ENCODE measurements at places on chromosomes 2 and 18.
A peak's percentile ranks its signal among the peaks of the same experiment; 100 is the strongest.

DNA sequence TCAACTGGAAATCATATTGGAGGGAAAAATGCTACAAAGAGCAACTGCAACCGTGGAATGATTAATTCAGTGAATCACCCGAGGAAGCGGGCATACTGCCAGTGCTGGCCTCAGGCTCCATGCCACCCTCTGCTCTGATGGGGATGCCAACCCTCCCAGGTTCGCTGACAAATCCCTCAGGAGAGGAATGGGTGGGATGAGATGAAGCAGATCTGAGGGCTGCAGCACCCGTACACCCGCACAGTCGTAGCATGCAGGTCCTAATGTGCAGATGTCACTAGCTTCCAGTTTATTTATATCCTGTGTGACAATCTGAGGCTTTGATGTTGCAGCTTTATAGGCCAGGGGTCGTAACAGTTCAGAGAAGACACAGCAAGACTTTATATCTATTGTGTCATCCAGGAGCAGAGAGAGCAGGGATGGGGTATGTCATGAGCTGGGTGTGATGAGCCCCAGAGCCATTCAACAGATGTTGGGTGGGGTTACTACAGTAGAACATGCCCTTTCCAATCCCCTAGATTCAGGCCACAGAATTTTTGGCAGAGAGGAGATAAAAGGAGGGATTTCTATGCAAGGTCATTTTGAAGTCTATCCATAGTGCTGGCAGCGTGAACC is 44.6 kb downstream of the DPP4 start:
- DNase-seq: no peak

GRCh38 chr2:176202491-176202890 is 14.0 kb downstream of the HOXD1 start:
- DNase-seq: no peak

GRCh38 chr2:96928277-96928781 is 58.1 kb downstream of the FAM178B start:
- DNase-seq: no peak

DNA sequence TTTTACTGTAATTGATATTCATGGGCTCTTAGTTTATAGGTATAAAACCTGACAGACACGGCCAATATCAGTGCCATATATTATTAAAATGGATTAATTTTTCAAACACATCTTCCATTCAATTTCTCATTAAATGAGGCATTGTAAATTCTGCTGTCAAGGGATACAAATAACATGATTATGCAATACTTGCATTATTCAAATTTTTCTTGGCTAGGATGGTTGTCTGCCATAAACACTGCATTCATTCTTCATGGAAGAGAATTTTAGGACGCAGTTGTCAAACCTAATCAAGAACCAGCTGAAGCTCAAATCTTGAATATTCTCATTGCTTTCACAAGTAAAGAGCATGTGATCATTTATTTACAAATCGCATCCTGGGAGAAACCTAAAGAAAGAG is 255.6 kb downstream of the RDH14 start:
- DNase-seq: no peak

DNA sequence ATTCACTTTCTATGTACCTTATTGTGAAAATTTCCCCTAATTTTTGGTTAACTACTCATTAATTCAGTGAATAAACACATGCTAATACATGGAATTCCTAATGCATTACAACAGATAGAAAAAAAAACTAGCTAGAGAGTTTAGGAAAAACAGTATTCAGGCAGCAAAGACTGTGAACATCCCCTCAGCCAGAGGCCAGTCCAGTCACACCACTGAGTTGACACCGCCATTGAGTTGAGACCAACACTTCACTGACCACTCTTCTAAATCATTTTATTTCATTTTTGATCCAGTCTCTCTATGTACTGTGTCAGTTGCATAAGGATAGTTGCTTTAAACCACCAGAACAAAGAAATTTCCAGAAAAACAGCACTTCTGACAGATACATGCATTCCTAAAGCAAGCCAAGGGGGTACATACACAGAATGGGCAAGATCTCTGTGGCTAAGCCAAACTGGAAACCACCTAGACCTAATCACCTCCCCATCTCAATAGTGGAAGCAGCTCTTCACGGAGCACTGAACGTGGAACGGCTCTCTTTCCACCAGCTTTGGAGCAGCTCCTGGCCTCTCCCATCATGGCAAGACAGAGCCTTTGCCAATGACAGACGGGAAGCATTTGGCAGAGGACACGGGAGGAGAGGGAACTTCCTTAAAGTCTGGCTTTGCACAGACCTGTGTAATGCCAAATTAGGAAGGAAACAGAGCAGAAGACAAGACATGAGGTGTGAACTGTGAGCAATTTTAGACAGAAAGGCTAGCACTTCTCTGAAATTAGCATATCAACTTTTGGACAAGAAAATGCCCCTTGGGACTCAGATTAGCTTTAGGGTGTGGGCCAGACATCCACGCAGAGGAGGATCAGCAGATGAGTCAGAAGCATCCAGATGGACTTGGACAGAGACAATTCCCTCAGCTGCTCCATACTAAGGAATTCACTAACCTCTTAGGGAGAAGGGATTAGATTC is 36.4 kb downstream of the CACNB4 start:
- DNase-seq: peak; percentile 70

DNA sequence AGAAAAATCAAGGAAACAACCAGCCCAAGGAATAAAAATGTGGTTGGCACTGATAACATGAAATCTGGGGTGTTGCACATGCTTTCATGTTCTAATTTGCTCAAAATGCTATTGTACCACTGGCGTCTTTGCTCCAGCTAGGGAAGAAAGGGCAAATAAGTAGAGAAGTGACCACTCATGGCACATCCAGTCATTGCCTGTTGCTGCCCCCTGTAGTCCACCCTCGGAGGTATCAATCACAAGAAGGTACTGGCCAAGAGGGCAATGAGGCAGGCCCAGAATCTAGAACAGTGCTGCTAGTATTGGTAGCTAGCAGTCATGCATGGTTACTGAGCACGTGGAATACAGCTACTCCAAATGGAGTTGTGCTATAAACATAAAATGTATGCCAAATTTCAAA is 213.4 kb downstream of the CDCA7 start:
- DNase-seq: no peak

DNA sequence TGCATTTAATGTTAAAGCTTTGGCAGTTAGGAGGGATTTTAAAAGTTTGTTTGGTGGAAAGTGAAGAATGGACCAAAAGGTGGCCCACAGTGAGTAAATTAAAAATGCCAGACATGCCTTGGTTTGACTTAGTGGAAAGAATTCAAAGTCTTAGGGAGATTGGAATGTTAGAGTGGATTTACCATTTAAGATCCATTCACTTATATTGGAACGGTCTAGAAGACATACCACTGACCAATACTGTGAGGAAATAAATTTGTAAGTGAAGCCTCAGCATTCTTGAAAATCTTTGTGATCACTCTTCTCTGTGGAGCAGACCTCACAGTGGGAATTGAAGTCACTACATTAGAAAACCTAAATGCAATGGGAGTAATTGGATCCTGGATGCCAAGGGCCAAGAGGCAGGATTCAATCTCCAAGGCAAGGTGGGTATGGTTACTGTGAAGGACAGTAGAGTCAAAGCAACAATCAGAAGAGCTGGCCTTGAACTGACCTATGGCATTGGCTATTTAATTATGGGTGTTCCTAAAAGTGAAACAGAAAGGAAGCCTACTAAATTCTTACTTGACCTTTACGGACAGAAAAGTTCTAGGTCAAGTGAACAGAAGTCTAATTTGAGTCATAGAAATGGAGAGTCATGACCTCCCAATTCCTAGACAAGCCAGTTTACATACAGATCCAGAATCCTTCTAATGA is 40.2 kb upstream of the VRK2 start:
- DNase-seq: no peak

DNA sequence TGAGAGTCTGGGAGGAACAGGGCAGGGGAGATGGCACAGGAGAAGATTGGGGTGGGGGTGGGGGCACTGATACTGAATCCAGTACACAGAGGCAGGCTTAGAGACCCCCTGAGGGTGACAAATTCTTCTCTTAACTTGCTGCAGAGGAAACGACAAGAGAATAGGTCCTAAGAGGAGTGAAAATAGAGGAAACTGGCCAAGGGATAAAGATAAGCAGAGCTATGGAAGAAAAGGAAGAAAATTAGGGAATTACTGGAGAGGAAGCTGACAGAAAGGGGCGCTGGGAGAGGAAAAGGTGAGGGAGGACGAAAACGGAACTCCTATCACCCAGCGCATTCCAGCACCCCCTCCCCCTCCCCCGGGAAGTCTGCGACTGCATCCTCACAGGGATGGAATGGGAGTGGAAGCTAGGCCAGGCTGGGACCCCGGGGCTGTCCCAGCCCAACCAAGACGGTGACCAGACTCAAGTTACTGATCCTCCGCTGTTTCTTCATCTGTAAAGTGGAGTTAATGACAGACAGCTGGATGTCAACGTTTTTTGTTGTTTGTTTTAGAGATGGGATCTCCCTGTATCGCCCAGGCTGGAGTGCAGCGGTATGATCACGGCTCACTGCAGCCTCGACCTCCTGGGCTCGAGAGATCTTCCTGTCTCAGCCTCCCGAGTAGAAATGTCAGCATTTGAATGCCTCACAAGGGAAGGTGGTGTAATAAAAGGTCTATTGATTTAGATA is 2.6 kb upstream of the EMX1 start:
- DNase-seq: no peak

GRCh38 chr18:12315490-12315889 is 7.4 kb downstream of the TUBB6 start:
- no peak for DNase-seq

DNA sequence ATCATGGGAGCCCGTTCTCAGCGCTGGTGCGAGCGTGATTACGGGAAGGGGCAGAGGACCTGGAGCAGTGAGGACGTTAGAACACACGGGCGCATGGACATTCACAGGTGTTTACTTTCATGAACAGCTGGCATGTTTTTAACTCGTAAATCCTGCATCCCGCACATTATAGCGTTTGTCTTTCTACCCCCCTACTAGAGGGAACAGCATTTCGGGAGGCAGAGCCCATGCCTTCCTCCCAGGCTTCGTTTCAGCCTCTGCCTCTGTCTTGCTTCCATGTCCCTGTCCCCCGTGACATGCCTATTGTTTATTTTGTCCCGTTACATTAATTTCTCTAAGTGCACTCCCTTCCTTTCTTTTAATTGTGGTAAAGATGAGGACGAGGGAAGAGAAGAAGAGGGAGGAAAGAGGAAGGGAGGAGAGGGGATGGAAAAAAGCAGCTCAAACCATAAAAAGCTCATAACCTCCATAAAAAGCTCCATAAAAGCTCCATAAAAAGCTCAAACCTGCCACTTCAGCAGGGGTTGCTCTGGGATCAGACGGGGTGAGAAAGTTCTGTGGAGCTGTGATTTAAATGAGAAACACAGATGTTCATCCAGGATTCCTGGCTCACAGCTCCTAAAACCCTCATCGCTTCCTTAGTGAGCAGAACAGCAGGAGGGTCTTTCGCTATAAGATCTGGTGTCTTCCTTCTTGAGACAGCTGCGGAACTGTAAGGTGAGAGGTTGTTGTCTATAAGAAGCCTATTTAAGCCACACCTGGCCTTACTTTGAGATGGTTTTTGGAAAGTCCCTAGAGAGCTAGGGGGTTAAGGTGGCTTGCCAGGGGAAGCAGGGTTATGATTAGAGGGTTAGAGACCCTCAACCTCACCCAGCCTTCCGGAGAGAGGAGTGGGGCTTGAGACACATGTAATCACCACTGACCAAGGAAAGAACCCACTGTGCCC is 66.6 kb upstream of the SNTG2 start:
- no peak for DNase-seq

DNA sequence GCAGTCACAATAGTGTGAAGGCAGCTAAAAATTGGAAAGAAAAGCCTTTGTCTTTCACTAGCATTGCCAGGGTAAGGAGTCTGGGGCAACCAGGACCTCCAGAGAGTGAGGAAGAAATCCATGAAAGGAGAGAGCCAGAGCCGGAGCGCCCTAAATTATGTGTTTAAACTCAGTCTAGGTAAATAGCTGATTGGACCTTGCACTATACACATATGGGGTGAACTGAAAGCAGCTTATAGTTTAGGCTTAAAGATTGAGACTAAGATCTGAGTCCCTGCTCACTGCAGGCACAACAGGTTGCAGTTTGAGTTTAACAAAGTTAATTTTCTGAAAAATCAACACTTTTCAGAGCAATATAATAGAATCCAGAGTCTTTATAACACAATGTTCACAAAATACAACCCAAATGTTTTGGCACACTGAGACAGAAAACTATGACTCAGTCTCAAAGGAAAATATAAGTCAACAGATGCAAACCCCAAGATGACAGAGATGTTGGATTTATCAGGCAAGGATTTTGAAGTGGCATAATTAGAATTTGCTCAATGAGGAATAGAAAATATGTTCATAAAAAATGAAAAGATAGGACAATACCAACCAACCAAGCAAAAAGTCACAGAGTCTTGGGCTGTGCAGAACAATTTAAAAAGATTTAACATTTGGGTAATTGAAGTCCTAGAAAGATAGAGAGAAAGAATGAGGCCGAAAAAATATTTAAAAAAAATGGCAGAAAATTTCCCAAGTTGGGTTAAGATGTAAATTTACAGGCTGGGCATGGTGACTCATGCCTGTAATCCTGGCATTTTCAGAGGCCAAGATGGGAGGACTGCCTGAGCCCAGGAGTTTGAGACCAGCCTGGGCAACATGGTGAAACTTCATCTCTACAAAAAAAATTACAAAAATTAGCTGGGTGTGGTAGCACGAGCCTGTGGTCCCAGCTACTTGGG is 39.6 kb downstream of the DOK1 start:
- no peak for DNase-seq

DNA sequence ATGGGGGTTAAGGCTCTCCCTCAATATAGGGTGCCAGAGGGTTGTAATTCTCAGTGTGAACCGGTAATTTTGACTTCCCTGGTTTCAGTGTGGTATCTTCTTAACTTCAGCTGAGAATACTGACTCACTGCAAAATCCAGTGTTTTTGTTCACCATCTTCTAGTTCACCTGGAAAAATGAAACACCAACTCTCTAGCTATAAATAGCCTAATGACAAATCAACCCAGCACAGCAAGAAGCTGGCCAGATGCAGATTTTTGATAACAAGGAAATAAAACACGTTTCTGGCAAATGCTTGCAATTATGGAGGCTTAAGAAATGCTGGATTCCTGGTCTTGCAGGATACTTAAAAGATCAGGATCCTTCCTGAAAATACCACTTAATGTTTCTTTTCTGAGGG is 192.3 kb downstream of the CLIP4 start:
- DNase-seq: no peak

GRCh38 chr2:28325567-28326468 is 66.8 kb upstream of the FOSL2 start:
- DNase-seq: no peak
